Tibial nerve (tissue), 4 donors: ENCODE measurements at places on chromosomes 12 and 14. TPM values are rescaled to one million over a fixed set of nuclear protein-coding genes. Genes with fewer than 3 reads are reported as not detected.

DNA sequence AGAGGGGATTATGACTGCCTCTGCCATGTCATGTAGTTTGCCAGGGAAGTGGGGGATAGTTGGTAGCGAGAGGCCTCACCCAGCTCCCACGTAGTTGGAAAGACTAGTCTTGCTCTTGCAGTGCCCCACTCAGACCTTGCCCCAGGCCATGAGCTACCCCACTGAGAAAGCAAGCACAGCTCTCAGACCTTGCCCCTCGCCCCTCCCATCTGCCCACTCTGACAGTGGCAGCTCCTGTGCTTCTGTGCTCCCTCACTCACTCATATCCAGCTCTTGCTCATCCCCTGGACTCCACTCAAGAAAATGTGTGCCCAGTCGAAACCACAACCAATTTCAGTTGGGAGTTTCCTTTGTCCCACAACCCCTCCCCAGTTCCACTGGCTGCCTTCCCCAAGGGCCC is 55.5 kb upstream of the BDKRB2 start:
- no peak for DNase-seq

- peak; percentile 42 for DNase-seq
Measured at GRCh38 chr12:54201001-54201794, 12.4 kb upstream of the SMUG1 start.

DNA sequence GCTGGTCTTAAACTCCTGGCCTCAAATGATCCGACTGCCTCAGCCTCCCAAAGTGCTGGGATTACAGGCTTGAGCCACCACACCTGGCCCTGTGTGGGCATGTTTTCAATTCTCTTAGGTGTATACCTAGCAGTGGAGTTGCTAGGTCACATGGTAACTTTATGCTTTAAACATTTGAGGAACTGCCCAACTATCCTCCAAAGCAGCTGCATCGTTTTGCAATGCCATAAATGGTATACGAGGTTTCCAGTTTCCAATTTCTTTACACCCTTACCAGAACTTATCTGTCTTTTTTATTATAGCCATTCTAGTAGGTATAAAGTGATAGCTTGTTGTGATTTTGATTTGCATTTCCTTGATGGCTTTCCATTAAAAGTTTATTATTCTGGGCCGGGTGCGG is 25.1 kb downstream of the RBMS2 start:
- DNase-seq: no peak

- no peak for DNase-seq
Measured at GRCh38 chr14:50417853-50418252, 21.2 kb upstream of the CDKL1 start.

DNA sequence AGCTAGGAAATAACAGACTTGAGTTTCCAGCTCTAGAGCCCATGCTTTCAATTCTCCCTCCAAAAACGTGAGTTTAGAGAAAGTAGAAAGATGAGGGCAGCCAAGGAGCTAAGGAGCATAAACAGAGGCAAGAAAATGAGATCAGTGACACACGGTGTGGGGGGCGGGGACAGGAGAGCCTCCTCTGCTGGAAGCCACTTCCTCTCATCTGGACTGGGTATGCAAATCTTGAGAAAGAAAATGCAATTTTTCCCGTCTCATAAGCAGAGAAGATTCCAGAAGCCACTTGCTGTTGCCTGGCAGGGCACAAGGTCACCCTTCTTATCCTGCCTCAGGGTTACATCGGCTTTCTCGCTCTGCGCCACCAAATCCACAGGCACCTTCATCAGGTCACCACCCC is 6.0 kb downstream of the OR10P1 start:
- no peak for DNase-seq

- DNase-seq: no peak
Measured at GRCh38 chr14:94079891-94080620, 946 bp downstream of the DDX24 start.

DNA sequence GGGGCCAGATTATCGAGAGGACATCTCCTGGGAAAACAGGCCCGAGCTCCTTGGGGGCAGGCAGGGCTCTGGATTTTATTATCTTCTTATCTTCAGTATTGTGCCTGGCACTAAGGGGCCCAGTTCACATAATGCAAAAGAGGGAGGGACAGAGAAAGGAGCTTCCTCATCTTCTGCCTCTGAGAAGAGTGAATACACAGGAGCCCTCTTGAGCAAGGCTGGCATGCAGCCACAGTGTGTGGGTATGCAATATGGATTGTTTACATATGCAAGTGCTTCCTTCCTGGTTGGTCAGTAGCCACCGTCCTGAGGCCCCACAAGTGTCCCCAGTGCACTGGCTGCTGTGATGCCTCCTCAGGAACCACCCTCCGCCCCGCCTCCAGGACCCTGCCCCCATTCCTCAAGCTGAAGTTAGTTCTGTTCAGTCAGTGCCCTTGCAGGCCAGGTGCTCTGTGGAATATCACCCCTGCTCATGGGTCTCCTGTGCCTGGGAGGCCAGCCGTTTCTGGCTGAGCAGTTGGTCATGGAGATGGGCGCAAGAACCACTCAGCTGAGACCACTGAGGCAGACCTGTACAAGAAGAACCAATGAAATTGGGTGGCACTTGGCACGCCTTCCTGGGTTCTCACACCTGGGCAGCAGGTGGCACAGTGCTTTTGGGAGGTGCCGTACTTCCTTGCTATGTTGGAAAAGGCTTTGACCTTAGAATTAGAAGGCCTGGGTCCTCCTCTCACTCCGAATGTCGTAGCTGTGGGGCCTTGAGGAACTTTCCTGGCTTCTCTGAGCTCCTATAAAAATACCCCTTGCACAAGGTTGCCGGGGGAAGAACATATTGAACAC is 35.1 kb upstream of the ACTN1 start:
- peak; percentile 26 for DNase-seq

DNA sequence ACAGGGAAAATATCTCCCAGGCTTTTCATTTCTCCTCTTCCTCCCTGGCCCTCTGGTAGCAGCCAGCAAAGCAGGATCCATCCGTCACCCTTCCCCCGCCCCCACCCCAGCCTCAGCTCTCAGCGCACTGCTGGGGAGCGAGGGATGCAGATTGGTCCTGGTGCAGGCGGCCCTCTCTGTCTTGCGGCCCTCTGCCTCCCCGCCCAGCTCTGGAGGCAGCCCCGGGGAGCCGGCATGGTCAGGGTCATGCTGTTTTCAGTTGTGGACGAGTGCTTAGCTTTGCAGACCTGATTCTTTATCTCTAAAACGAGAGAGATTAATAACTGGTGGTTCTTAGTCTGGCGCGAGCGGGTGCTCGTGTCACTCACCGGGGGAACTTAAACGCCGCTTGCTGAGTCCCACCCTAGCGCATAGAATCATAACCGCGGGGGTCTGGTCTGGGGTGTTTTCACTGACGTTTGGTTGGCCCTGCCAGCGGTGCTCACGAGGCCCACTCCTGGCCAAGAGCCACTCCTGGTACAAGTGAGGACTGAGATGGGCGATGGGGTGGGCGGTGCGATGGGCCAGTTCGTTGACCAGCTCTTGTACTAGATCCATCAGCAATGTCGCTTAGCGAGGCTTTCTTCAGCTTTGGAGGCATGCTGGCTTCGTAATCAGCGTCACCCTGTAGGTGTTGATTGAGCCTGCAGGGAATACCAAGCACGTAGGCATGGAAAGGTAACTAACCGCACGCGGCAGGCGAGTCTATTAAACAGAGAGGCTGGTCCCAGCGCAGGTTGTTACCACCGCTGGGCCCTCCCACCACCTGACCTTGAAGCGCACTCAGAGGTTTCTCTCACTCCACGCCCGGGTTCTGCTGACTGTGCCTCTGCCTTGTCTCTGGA is 95.2 kb downstream of the TSPAN9 start:
- no peak for DNase-seq

- DNase-seq: no peak
Measured at GRCh38 chr12:26331960-26332359, 136.6 kb downstream of the SSPN start.

DNA sequence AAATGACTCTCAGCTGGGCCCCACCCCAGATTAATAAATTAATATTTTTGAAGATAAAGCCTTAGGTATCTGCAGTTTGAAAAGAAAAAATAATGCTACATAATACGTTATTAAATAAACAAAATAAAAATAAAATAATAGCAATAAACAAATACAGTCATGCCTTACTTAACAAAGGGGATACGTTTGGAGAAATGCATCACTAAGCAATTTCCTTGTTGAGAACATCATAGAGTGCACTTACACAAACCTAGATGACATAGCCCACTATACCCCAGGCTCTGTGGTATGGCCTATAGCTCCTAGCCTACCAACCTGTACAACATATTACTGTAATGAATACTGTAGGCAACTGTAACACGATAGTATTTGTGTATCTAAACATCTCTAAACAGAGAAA is 7.1 kb upstream of the EGLN3 start:
- no peak for DNase-seq

DNA sequence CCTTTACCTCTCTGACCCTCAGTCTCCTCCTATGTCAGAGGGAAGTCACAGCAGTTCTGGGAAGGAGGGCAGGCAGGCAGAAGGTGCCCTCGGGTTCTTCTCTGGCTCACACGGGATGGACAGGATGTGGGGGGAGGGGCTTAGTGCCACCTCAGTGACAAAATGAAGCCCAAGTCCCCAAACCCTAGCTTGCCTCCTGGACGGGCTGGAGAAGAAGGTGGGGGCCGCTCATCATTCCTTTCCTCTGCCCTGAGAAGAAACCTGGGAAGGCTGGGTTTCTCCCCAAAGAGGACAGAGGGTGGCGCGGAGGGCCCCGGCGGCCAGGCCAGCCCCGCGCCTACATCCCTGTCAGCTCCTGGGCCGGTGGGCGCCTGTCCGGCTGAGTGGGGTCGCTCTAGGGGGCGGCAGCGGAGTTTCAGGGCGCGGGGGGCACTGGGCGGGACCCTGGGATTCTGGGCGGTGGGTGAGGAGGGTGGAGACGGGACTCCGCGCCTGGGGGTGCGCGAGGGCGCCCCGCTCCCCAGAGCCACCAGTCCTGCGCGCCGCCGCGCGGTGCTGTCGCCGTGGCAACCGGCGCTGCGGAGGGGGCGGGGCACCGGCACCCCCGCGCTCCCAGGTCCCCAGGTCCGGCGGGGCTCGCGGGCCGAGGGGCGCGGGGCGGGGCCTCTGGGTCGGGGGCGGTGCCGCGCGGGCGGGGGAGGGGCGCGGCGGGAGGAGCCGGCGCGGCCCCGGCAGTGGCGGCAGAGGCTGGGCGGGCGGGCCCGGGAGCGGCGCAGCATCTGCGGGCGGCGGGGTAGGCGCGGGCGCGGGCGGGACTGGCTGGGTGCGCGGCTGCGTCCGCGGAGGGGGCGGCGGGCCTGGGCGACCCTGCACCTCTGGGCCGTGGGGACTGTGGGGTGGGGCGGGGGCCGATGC is at the start of gene TMEM121:
TSS of gene TMEM121 (plus strand) at position 723 of the 915 bp plus-strand sequence. CDS start 2,252 bp downstream, outside the sequence.
- no peak for DNase-seq

GRCh38 chr14:81231540-81231939 is 10.8 kb upstream of the GTF2A1 start:
- DNase-seq: no peak

Gene RTL1
- total RNA-seq: not detected

Gene GDF3
- not detected for total RNA-seq

Gene TEAD4
- 17.2 TPM for total RNA-seq

Gene KCNJ8
- total RNA-seq: 15.9 TPM

Gene ZC3H14
- total RNA-seq: 52.8 TPM

Gene MARCHF9
- total RNA-seq: 11.4 TPM
